PC-9 (cell line): ENCODE measurements at places on chromosomes 6 and 20.

DNA sequence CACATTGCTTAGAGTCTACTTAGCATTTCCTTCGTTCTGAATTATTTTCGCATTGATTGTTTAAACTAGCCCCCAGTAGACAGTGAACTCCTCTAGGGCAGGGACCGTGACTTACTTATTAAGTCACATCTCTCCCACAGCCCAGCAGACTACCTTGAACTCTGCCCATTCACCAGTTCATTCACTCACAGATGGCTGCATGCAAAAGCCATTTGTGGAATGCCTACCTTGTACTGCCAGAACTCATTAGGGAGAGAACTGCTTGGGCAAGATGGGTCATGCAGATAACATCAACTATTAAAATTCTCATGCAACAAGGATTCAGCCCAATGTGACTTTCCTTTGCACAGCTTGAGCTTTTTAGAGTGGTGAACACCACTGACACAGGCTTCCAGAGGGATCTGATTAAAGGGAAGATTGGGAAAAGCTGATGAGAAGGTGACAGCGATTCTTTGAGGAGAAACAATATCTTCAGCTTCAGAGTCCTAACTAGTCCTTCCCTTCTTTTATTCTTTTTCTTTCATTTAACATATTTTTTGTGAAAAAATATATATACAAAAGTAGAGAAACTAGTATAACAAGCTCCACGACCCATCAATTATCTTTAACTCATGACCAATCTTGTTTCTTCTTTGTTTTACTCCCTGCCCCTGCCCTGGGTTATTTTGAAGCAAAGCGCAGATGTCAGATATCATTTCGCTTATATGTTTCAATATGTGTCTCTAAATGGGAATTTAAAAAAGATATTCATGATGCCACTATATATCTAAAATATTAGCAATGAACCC, 273.9 kb downstream of the CDC5L start:
- peak; percentile 51 for DNase-seq

DNA sequence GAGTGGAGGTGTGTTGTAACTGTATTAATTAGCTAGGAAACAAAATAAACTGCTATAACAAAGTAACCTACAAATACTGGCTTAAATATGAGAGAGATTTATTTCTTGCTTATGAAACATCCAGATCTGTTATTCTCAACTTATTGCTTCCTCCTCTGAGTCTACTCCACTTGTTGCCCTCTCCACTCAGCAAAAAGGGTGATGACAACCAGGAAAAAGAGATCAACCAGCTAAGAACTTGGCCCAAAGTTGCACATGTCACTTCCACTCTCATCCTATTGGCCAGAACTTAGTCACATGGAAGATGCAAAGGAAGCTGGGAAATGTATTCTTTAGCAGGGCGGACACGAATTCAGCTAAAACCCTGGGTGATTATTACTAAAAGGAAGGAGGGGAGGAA, 5.2 kb upstream of the TP53RK start:
- DNase-seq, result no peak

- no peak for DNase-seq
Measured at GRCh38 chr6:29816030-29816429, 11.6 kb upstream of the HLA-G start.

- DNase-seq, result no peak
Measured at GRCh38 chr20:2140561-2140960, 38.9 kb downstream of the STK35 start.

- no peak for DNase-seq
Measured at GRCh38 chr6:167394339-167394738, 69.5 kb downstream of the TTLL2 start.

DNA sequence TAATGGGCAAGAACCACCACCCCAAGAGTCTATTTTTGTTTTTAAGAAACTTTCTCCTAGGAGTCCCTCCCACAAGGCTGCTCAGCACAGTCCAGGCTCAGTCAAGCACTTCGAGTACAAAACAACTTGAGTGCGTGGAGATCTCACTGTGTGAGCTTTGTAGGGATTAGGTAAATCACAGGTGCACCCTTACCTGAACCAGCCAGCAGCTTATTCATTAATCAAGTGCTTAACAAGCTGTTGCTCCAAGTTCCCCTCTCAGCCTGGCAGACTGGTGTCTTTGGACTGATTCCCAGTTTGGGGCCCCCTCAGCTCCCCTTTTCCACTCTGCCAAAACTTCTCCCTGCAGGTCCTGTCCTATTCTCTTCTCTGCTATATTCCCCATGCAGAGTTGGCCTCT, 133.1 kb downstream of the LY86 start:
- DNase-seq, result no peak

GRCh38 chr6:48397887-48398286, 286.9 kb upstream of the PTCHD4 start:
- DNase-seq, result no peak

DNA sequence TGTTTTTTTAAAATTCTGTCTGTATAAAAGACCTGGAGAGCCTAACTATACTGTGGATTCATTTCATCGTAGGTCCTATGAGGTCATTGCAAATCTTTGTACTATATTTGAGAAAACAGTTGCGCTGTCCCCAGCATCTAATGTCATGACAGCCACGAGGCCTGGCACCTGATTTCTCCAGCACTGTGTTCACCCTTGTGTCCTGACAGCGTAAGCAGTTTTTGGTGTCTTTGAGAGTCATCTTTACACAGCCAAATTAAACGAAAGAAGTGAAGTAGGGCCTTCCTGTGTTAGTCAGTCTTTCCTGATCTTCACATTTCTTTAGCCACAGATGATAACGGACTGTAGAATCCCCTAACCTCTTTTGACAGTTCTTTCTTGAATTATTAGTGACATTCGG, 70.6 kb upstream of the PHACTR2 start:
- no peak for DNase-seq

DNA sequence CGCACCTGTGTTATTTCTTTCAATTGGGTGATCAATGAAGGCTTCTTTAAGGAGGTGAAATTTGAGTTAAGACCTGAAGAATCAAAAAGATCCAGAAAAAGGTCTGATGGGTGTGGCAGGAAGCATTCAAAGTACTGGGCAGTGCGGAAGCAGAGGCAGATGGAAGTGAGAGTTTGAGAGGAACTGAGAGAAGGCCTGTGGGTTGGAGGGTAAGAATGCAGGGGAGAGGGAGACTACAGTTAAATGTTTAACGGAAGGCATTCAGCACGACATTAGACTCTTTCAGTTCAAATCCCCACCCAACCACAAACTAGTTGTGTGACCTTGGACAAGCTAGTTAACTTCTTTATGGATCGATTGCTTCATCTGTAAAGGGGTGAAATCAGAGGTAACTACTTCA, 50.5 kb upstream of the GCM1 start:
- no peak for DNase-seq

DNA sequence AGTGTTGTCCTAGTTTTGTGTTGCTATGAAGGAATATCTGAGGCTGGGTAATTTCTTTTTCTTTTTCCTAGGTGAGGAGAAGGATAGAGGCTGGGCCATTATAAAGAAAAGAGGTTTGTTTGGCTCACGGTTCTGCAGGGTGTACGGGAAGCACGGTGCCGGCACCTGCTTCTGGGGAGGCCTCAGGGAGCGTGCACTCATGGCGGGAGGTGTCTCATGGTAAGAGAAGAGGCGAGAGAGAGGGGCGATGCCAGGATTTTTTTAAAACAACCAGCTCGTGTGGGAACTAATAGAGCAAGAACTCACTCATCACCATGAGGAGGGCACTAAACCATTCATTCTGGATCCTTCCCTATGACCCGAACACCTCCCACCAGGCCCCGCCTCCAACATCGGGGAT, 14.2 kb upstream of the NPBWR2 start:
- no peak for DNase-seq

DNA sequence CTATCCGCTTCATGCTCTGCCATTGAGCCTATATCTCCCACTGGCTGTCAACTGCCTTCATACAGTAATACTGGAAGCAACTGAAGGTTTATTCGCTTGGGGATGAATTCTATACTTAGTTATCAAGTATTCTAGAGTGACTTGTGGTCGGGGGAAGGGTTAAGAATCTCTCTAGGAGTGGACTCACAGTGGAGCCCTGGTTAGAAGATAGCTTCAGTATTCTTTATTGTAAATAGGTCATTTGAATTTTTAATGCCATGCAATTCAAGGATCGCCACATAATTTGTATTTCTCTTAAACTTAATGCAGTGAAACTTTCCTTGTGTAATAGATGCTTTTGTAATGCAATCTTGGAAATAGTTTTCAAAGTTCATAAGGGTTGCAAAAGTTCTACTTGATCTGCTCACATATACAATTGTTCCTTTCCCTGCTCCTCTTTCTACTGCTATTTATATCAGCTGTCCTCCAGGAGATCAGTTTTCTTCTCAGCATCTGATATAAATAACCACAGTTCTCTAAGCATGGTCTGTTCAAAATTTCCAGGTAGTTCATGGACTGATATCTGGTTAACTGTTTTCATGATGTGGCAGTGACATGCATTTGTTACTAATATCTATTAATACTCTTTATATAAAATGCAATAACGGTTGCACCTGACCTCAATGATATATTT, 120.3 kb downstream of the KCNQ5 start:
- DNase-seq, result no peak

DNA sequence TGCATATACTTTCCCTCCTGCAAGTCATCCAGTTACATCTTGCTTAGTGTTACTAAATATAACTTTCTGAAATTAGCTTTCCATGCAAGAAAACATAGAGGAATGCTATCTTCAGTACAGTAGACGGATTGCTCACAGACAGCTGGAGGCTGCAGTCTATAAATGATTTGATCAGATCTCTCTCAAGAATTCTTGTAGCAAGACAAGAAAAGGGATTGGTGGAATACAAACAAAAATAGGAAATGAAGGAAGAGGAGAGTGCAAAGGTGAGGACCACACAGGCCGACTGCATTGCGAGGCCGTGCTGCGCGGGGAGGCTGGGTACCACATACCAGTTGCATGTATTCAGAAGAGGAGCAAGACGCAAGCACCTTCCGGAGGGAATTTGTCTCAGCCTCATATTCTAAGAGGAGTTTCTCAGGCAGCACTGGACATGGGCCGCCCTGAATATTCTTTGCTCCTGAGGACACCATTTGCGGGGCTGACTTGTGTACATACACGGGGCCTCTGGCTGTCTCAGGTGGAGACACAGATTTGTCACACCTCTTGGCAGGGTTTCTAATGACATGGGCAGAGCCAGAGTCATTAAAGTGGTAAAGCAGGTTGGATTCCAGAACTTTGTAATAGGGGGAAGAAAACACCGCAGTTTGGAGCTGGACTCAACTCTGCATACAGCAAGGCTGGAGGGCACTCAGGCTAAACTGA, 22.7 kb upstream of the KIF25 start:
- no peak for DNase-seq

DNA sequence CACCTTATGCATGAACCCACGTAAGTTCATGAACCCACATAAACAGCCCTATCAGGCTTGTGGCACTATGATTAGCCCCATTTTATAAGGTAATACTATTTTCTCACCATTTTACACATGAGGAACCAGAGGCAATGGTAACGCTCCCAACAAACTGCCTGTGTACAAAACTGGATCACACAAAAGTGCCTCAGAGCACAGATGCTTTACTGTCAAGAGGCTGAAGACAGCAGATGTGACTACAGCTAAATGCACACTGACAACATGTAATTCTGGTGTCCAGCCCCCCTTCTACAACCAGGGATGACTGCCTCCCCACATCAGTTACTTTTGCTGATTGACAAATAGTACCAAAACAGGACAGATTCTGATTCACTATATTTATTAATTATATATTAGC, 69.6 kb downstream of the GMDS start:
- no peak for DNase-seq

- DNase-seq, result no peak
Measured at GRCh38 chr6:82971877-82972460, 93.7 kb downstream of the UBE3D start.

- no peak for DNase-seq
Measured at GRCh38 chr6:158808941-158809678, 10.1 kb downstream of the EZR start.

DNA sequence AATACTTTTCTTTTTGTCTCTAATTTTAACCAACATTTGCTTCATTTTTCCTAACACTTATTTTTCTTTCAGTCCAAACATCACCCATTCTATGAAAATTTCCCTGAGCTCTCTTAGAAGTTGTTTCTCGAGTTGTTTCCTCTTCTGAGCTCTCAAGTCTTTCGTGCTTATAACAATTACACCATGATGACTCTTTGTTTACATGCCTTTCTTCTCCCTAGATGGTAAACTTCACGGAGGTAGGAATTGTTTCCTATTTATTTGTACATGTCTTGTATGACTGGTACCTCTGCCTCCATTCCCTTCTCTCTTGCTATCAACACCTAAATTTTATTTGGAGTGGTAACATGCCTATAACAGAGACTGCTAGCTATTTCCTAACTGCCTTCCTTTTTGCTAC, 6.4 kb downstream of the BLOC1S5 start:
- no peak for DNase-seq

DNA sequence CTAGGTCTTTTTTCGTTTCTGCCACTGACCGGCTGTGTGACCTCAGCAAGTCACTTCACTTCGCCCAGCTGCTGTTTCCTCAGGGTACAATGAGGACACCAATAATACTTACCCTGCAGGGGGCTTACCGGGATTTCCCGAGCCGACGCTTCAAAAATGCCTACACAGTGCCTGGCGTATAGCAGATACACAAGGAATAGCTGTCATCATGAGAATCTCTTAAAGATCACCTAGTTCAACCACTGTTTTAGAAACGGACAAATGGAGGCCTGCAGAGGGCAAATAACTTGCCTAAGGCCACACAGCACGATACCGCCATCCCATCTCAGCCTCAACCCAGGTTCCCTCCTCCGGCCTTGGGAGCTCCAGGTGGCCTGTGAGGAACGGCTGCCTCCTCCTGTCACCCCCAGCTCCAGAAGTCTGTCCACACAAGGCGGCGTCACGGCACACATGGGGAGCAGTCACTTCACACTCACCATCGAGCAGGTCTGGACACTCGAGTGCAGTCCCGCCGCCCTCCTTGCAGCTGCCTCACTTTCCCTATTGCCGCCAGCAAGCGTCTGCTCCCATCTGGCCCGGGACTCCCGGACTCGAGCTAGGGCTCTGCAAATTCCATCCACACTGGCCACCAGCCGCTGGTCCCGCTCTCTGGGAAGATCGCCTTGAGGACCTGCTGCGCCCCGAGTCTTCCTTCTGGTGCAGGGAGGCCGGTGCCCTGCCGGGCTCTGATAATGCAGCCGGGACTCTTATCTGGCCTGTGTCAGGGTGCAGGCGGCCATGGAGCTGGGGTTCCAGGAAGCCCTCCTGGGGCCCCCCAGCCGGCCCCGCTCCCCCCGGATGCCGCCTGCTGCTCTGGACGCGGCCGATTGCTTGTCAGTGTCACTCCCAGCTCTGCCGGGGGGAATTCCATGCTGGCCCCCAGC, at the start of gene RIPOR3:
TSS of gene RIPOR3 (minus strand) at position 893 of the 923 bp plus-strand sequence. CDS start at position 479, 414 bp downstream.
- DNase-seq, result no peak

DNA sequence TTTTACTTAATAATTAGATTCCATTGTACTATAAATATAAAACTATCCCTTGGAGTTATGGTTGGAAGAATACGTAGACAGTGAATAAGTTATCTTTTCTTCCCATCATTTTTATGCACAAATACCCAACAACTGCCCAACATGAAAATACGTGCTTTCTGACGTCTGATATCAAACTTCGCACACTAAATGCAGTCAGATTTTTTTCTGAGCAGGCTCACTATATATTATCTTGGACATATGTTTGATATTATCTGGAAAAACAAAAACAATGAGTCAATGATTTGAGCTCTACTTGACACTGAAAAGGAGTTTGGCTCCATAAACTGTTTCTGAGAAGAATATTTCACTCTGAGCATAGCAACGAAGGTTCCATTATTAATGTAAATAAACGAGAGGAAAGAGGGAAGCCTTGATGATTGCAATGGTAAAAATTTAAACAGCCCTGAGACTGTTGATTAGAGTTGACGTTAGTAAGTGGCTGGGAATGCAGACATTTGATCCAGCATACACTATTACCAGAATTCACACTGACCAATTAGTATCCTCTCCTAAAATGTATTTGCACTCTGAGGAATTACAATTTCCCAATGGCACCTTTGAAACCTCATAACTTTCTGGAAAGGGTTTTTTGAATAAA, 1090.0 kb downstream of the EPHA7 start:
- DNase-seq, result no peak
